ENCODE measurements at places on chromosomes 4 and X. TPM values are rescaled to one million over a fixed set of nuclear protein-coding genes. Genes with fewer than 3 reads are reported as not detected.

DNA sequence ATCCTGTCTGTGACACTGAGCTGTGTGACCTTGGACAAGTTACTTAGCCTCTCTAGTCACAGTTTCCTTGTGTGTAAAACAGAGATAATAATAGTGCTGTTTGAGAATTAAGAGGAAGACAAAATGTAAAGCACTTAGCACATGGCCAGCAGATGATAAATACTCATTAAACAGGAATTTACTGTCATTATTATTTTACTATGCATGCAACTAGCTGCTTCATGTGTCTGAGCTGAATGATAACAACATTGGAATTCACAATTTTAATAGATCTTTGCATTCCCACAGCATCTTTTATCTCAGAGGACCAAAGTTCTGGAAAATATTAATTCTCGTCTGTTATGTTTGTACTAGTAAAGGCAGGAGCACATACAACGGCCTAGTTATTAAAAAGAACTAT lies 79.2 kb upstream of the TET2 start:
- no peak for DNase-seq

The DCHS2 gene
- total RNA-seq, result 1.8 TPM

DNA sequence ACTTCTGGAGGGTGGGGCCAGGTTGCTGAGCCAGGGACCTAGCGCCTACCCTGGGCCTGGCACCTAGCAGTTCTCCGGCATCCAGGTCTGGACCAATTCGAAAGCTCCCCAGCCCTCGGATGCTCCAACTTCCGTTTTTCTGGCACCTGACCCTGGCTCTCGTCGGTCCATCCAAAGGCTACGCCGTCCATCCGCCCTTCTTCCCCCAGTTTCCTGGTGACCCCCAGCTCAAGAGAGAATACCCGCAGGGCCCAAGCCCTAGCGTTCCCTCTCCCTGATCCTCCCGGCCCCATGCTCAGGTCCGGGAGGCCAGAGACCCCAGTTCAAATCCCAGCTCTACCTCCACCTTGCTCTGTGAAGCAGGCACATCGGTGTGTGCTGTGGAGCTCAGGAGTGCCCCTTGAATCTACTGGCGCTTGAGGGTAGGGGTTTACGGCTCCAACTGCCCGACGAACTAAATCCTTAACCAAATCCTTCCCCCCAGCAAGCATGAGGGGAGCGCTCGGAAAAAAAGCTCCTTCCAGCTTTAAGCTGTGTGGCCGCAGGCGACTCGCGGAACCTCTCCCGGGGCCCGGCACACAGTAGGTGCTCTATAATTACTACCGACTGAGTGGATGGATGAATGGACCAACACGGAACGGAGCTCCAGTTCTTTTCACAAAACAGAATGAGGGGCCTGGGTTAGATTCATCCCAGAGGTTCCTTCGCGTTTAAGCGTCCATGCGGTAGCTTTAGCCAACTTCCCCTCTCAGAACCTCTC lies 1.1 kb downstream of the CRMP1 start:
- DNase-seq, result no peak

DNA sequence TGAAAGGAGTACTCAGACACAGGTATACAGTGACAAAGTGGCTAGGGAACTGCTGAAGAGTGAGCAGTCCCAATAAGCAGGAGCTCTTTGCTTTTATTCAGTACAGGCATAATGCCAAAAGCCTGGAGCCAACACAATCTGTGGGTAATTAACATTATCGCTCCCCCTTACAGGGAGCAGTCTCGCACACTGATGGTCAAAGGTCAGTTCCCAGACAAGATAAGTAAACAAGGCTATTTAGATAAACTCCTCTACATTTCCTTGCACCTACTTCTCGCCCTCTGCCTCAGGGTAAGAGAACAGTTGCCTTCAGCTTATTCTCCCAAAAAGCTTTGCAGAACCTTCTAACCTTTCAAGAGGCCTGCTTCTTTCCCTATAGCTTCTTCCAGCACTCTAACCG lies 73.9 kb upstream of the TAF9B start:
- no peak for DNase-seq

The H2BW2 gene
- 0.26 TPM for total RNA-seq

DNA sequence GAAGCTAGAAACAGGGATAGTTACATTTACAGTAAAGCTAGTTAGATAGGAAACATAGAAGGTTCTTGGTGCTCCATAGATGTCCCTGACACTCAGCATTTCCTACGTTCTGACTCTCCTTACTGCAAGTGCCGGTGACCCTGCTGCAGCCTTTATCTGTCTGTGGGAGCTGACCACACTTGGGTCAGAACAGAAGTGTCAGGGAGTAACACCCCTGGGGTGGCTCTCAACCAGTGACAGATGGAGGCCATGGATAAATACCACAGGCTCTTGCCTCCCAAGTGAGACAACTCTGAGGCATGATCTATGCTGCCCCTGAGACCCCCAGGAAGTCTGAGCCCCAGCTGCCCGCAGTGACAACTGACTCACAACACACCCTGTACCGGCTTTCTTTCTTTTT lies 69.8 kb downstream of the ANXA3 start:
- DNase-seq, result no peak

DNA sequence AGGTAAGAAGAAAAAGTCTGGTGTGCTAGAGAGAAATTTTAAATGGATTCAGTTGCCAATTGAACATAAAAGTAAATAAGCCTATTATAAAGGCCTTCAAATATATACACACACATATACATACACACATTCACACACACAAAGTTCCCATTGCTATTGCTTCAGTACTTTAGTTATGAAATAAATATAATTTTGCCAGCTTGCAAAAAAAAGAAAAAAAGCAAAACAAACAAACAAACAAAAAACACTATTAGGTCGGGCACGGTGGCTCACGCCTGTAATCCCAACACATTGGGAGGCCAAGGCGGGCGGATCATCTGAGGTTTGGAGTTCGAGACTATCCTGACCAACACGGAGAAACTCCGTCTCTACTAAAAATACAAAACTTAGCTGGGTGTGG lies 80.3 kb downstream of the SPIN4 start:
- no peak for DNase-seq

The POF1B gene
- total RNA-seq, result 46.8 TPM

The NAP1L3 gene
- 3.4 TPM for total RNA-seq

The CAPN6 gene
- 0.47 TPM for total RNA-seq

GRCh38 chr4:40251366-40251765 lies 54.5 kb downstream of the RHOH start:
- no peak for DNase-seq

The SMIM9 gene
- total RNA-seq, result not detected

The ZNF630 gene
- 5.4 TPM for total RNA-seq

- no peak for DNase-seq
These were observed 48.1 kb downstream of the SMC1A start for GRCh38 chrX:53374222-53374820.

DNA sequence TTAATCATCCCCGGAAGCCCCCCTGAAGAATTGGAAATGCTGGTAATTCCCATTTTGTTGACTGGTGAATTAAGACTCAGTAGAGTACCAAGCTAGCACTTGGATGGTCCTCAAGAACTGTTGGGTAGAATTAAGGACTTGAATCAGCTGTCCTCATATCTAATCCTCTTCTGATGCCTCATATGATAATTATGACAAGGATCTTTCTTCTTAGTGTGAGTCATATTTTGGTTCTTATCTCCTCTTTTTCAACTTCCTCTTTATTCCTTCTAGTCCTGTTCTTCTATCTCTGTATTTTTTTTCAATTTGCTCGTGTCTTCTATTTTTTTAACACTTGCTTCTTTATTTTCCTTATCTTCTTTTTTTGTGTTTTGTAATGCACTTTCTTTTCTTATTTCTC lies 206.3 kb upstream of the ANXA3 start:
- DNase-seq, result no peak

The BGN gene
- total RNA-seq, result 77.5 TPM

DNA sequence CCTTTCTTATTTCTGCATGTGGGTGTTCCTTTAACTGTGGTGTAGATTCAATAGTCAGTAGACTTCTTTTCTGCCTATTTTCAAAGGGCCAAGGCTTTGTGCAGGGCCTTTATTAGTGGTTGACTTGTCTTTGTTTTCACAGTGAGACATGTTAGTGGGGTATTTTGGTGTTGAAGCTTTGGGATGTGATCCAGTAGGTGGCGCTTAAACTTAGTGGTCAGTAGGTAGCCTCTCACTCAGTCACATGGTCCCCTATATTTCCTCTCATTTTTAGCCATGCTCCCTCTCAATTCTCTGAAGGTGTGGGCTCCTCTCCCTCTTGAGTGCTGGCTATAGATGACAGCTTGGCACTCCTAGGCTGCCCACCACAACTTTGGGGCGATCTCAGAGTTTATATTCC lies 23.4 kb upstream of the SLC10A7 start:
- DNase-seq, result no peak

- no peak for DNase-seq
These were observed 739.0 kb downstream of the GRID2 start for GRCh38 chr4:93042746-93043145.

The USP17L17 gene
- total RNA-seq, result not detected

DNA sequence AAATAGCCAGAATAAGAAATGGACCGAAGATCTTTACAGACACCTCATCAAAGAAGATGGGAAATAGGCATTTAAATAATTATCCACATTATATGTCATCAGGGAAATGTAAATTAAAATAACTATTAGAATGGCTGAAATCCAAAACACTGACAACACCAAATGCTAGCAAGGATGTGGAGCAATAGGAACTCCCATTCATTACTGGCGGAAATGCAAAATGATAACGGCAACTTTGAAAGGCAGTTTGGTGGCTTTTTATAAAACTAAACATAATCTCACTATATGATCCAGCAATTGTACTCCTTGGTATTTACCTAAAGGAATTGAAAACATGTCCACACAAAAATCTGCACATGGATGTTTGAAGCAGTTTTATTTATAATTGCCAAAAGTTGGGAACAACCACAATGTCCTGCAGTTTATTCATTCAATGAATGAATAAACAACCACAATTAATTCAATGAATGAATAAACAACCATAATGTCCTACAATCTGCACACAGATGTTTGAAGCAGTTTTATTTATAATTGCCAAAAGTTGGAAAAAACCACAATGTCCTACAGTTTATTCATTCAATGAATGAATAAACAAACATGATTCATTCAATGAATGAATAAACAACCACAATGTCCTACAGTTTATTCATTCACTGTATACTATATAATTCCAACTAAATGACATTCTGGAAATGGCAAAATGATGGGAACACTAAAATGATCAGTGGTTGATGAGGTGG lies 117.6 kb upstream of the PCDH18 start:
- no peak for DNase-seq

GRCh38 chrX:16654093-16654492 lies 4.1 kb downstream of the S100G start:
- DNase-seq, result no peak

DNA sequence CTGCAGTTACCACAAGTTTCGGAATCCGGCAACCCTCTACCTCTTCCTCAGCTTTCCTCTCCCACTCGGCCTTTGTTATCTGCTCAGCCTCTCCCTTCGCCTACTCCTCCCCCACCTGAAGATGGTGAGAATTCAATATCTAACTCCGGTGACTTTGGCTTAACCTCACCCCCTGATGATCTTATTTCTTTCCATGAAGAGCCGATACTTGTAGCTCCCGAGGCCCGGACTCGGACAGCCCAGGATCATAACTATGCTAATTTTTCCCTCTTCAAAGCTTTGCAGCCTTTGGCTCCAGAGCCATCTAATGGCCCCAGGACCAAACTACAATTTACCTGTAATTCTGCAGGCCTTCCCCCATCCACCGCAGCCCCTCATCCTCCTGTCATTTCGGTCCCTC lies 32.0 kb upstream of the MGST2 start:
- DNase-seq, result no peak

The SMIM31 gene
- total RNA-seq, result 4.6 TPM

DNA sequence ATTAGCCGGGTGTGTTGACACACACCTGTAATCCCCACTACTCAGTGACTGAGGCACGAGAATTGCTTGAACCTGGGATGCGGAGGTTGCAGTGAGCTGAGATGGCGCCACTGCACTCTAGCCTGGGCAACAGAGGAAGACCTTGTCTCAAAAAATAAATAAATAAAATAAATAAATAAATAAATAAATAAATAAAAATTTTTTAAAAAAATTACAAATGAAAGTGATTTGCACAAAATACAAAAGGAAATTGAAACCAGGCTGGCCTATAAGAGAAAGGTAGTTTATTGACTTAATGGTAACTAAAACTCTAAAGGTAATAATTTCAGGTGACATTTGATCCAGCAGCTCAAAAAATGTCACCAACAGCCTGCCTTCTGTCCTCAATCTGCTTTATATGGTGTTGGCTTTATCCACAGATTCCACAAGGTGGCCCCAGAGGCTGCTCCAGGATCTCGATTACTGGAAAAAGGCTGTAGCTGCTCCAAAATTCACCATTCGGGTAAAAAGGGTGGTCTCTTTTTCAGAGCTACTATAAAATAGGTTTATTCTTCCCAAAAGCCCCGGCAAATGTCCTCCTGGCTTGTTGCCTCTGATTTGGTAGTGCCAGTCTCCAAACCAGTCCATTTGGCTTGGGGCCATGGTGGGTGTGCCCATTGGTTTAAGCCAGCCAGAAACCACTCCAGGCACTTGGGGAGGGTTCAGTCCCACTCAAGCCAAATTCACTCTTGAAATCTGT lies 61.4 kb upstream of the TRIM2 start:
- DNase-seq, result peak; percentile 74

DNA sequence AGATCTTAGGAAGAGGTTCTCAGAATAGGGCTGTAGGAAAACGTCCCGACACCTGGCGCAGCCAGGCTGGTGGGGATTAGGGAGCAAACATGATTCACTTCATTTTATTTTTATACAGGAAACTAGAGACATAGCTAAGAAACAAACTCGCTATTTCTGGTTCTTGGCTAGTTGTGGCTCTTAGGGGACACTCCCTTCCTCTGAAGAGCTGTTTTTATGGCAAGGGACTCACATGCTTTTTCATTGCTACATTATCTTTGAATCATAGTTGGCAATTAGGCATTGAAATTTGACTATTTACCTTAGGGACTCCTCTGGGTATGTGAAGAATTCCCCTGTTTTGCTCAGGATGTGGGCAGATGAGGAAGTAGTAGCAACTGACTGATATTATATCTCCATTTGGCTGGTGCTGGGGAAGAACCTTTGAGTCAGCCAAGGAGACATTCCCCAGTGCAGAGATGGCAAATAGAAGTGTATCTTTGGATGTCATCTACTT lies 174.5 kb downstream of the SMIM20 start:
- no peak for DNase-seq

The KLHL4 gene
- 0.49 TPM for total RNA-seq

DNA sequence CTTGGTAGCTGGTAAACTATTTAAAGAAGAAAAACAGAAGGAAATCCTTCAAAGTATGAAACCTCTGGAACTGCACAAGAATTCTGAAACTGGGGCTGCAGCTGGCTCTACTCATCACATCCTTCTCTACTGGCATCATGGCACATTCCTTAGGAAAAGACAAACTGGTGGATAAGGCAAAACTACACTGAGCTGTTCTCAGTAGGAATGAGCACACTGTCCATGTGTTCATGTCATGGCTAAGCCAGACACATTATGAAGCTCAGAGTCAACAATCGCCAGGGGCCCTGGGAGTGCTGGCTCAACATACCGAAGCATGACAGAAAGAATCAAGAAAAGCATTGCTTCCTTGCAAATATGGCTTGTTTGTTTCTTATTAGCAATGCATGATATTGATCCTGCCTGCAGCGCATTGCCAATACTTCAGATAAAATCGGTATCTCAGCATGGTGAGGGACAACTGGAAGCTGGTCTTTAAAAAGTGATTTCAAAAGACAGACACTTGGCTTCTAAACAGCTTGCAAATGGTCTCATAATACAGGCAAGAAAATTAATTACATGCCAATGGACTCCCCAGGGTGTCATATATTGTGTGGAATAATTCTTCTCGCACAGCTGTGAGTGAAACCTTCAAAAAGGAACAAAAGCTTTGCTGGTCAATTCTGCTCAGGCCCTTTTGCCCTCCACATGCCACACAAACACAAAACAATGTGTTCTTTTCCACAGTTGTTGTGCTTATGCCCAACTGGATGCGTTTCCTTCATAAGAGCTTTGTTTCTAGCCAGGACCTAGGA lies 300.2 kb upstream of the VCX start:
- DNase-seq, result no peak

The IL13RA2 gene
- 0.83 TPM for total RNA-seq

The PPARGC1A gene
- total RNA-seq, result 13.3 TPM

Measured in ureter (tissue), 1 donor.